ENCODE measurements at places on chromosomes 5 and 9. TPM values are rescaled to one million over a fixed set of nuclear protein-coding genes. Genes with fewer than 3 reads are reported as not detected.

The IL13 gene
- not detected for total RNA-seq

DNA sequence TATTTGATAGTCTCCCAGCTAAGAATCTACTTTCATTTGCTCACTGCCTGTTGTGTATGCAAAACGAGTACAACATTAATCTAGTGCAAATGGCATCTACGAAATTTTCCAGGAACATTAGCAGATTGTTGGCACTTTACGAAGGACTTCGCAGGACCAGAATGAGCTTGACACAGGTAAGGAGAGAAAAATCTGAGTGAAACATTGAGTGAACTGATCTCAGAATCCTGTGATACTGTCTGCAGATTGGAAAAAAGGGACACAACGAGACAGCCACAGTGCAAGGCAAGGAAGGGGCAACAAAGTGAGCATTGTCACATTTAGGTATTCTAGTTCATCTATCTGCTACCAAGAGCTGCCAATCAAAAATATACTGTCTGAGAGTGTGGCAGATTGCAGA is 350.5 kb downstream of the ZNF608 start:
- DNase-seq: no peak
- no peaks in the 10 kb centered on the region for H3K27me3 ChIP-seq
- no peak overlapping the region for H3K4me3 ChIP-seq
- H3K27ac ChIP-seq: no peak overlapping the region

The PPIP5K2 gene
- 21.6 TPM for total RNA-seq

GRCh38 chr5:62077823-62078550 is 228.0 kb upstream of the KIF2A start:
- H3K4me3 ChIP-seq: no peak overlapping the region
- no peaks in the 10 kb centered on the region for H3K4me1 ChIP-seq
- H3K27me3 ChIP-seq: no peaks in the 10 kb centered on the region
- H3K27ac ChIP-seq: no peak overlapping the region
- H3K36me3 ChIP-seq: no peaks in the 10 kb centered on the region

GRCh38 chr5:120320626-120321025 is 143.5 kb upstream of the PRR16 start:
- no peaks in the 10 kb centered on the region for H3K27me3 ChIP-seq
- no peaks in the 10 kb centered on the region for H3K4me1 ChIP-seq
- H3K4me3 ChIP-seq: no peak overlapping the region
- H3K36me3 ChIP-seq: no peaks in the 10 kb centered on the region
- DNase-seq: no peak
